ENCODE measurements at places on chromosomes 1 and 21. TPM values are rescaled to one million over a fixed set of nuclear protein-coding genes. Genes with fewer than 3 reads are reported as not detected.
A peak's percentile ranks its signal among the peaks of the same experiment; 100 is the strongest.

GRCh38 chr1:24540051-24540905 is 15.6 kb upstream of the NCMAP start:
- no peak for DNase-seq

GRCh38 chr1:233547726-233548125 is 66.2 kb upstream of the KCNK1 start:
- DNase-seq, result no peak

DNA sequence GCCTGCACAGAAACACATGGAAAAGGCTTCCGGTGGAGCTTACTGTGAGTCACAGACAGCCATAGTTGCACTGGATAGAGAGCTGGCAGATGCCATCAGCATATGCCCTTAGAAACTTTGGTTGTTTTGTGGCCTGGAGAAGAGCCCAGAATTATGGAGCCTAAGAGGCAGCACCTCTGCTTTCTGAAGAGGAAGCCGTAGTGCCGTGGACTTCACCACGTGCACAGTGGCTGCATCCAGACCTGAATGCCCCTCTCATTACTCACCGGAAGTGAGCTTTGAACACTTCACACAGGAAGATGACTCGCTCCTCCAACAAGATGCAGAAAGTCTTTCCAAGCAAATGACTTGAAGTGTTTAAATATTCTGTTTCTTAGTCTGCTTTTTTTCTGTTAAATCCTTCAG is 28.4 kb downstream of the JUN start:
- peak; percentile 82 for DNase-seq

GRCh38 chr1:240217403-240217802 is 125.7 kb downstream of the FMN2 start:
- no peak for DNase-seq

DNA sequence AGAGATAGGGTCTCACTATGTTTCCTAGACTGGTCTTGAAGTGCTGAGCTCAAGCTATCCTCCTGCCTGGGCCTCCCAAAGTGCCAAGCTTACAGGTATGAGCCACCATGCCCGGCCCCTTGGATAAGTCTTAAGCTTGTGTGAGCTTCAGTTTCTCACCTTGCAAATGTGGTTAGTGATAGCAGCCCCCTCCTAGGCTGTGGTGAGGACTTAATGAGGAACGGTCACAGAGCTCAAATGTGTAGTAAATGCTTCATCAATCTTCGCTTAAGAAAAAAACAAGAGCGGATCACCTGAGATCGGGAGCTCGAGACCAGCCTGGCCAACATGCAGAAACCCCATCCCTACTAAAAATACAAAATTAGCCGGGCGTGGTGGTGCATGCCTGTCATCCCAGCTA is 3.0 kb downstream of the CNR2 start:
- no peak for DNase-seq

DNA sequence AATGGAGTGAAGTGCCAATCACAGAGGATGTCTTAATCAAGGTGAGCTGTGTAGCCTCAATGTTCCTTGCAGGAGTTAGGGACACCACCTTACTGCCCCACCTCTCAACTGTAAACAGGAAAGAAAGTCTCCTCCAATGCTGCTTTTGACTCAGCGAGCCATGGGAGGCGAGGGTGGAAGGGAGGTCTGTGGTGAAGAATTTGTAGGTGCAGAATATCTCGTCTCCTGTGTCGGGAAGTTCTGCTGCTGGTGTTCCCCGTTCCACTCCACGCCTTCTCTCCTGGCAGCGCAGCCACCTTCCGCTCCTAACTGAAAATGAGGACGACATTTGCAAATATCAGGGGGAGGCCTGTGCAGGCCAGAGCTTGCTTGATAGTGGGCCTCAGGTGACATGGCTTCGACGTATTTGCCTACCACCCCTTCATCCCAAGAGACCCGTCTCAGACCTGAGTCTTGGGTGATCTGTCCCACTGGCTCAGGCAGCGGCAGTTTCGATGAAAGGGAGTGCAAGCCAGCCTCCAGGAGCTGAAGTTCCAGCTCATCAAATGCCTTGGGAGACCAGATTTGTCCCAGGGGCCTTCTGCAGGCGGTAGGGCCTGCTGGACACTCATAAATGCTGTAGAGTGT is 368.3 kb upstream of the C1orf174 start:
- no peak for DNase-seq

DNA sequence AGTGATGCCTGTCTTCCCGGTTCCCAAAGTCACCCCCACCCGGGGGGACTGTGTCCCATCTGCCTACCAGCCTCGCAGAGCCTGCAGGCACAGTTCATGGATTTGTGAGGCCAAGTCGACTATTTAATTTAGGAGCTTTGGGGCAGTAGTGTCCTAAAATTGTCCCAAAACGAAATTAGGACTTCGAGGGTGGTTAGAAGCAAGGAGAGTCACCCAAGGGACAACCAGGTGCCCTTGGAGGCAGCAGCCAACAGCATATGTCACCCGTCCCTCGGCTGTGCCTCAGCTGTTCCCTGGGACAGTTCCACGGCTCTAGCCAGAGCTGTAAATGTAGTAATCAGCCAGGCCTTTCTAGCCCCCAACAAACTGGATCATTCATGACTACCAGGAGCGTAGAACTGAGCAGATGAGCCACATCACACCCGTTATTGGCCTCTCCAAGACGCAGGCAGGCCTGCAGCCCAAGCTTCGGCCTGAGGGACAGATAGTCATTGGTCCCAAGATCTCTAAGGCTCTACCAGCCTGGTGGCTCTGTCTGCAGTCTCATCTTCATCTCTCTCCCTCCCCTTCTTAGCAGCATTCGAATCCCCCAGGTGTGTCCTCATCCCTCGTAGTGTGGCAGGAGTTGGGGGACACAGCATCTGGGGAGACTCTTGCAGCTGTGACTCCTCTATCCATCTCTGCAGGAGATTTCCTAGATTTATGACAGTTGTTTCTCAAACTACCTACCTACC is 2.9 kb downstream of the PAX7 start:
- no peak for DNase-seq

- DNase-seq, result peak; percentile 98
These were observed 31.8 kb downstream of the SDCCAG8 start for GRCh38 chr1:243287652-243288051.

DNA sequence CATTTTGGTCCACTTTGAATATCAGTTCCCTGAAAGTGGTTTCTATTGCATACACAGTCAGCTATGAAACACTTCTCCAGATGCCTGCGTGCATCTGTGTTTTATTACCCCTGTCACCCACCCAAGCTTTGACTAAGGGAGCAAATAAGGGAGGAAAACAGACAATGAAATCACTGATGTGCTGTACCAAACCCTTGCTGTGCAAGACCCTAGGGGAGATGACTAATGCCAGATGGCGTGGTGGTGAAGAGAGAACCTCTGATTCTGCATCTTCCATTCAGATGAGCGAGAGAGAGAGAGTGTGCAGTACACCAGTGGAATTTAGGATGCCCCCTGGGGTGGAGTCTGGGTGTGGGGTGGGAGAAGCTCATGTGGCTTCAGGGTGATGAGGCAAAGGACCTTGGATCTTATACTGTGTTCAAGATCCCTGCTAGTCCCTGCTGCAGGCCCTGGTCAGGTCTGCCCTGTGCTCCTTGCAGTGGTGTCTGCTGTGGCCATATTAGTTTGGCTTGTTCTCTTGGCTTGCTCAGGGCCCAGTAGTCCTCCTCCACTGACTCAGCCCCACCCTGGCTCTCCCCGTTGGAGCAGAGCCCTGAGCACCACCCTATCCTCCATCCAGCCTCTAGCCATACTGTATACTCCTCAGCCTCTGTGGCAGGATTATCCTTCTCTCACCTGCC is 18.5 kb downstream of the CLCA1 start:
- no peak for DNase-seq

- no peak for DNase-seq
These were observed 63.2 kb downstream of the ST6GALNAC3 start for GRCh38 chr1:76137746-76138145.

Gene ATP6V1G3
- polyA plus RNA-seq, result not detected

Gene RLF
- polyA plus RNA-seq, result 9.2 TPM

Gene PTPN22
- 29.7 TPM for polyA plus RNA-seq

Gene AKR7A3
- 0.88 TPM for polyA plus RNA-seq

Gene SIM2
- polyA plus RNA-seq, result not detected

Gene TFF2
- not detected for polyA plus RNA-seq

Gene DHX9
- polyA plus RNA-seq, result 58.5 TPM

Measured in CD14-positive monocyte (primary cell).